ENCODE measurements at places on chromosomes 11 and 22.

DNA sequence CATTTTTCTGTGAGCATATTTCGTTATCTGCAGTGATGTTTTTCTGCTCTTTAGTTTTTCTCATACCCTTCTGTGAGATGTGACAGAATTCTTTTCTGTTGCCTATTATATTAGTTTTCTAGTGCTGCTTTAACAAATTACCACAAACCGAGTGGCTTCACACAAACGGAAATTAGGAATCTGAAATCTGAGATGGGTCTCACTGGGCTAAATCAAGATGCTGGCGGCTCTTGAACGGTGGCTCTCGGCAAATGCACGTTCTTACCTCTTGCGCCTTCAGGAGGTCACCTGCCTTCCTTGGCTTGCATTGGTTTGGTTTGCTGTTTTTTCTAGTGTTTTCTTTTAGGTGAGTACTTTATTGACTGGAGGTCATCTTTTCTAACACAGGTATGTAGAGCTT is 13.0 kb downstream of the ZBED4 start:
- DNase-seq, result no peak

GRCh38 chr22:38874529-38875222 is 2.7 kb upstream of the CBX6 start:
- DNase-seq, result no peak

DNA sequence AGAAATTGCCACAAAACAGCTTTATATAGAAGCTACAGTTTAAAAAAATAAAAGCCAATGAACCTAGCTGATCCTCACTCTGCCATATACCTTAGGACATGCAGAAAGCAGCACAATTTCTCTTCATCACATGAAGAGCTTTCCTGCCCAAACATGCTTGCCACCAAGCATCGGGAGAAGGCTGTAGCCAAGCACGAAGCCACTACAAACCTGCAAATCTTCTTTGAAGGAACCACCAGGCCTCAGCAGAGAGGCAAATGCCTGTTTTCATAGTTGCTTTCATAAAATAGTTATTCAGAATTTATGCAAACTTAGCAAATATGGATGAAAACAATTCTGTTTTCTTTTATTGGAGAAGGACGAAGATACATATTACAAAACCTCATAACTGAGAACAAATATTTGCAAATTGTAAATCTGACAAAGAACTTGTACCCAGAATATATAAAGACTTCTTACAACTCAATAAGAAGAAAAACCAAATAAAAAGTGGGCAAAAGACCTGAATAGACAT is 100.3 kb downstream of the RBFOX2 start:
- DNase-seq, result no peak

DNA sequence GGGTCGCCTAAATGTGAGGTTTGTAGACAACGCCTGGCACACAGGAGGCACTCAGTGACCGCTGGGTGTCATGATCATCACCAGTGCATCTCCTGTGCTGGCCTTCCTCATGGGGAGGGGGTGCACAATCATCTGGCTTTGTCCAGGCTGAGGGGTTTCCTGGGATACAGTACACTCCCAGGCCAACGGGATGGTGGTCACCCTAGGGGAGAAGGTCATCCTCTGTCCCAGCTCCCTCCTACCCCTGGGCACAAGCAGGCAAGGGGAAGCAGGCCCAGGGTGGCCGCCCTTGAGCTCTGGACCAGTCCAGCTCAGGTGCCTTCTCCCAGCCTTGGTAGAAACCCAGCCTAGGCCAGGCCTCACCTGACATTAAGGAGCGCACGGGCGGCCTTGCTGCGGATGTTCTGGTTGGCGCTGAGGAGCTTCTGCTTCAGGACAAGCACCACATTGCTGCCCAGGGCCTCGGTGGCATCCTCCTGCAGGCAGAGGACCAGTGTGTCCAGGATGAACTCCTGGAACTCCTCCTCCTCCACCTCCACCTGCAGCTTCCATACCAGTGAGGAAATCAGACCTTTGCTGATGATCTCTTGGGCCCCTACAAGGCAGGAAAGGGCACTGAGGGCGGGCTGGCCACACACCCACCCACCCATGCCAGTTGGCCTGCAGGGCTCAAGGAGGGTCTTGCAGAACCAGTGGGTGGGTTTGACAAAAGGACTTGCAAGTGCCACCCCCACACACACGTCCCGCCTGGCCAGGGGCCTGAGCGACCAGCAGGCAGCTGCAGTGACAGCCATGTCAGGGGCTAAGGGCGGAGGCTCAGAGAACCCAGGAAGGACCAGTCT is 6.6 kb upstream of the GNAZ start:
- DNase-seq, result no peak

- DNase-seq, result no peak
Observed at GRCh38 chr11:34948696-34949095, 32.3 kb downstream of the PDHX start.

- DNase-seq, result no peak
Observed at GRCh38 chr11:80718611-80719291, 1277.9 kb upstream of the TENM4 start.
